ENCODE measurements at places on chromosomes 6 and 20. TPM values are rescaled to one million over a fixed set of nuclear protein-coding genes. Genes with fewer than 3 reads are reported as not detected.

The GPR6 gene
- not detected for polyA plus RNA-seq

DNA sequence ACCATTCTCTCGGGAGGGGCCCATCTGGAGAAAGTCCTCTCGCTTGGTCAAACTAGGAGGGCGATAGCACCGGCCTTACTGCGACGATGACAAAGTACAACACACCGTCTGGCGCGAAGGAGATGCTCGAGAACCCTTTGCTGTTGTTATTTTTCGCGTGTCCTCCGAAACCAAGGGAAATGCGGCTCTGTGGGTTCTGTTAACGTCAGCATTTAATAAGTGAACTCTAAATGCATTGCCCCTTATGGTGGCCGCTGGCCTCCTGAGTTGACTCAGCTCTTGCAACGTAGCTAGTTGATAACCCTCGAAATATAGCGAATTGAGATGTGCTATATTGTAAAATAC, 577 bp upstream of the SCAND1 start:
- H3K36me3 ChIP-seq, result no peaks in the 10 kb centered on the region
- H3K27me3 ChIP-seq, result no peaks in the 10 kb centered on the region
- peak overlapping the region; percentile 82 for H3K4me3 ChIP-seq
- peak; percentile 48 for DNase-seq
- H3K4me1 ChIP-seq, result peaks cover 29% of the 10 kb centered on the region

DNA sequence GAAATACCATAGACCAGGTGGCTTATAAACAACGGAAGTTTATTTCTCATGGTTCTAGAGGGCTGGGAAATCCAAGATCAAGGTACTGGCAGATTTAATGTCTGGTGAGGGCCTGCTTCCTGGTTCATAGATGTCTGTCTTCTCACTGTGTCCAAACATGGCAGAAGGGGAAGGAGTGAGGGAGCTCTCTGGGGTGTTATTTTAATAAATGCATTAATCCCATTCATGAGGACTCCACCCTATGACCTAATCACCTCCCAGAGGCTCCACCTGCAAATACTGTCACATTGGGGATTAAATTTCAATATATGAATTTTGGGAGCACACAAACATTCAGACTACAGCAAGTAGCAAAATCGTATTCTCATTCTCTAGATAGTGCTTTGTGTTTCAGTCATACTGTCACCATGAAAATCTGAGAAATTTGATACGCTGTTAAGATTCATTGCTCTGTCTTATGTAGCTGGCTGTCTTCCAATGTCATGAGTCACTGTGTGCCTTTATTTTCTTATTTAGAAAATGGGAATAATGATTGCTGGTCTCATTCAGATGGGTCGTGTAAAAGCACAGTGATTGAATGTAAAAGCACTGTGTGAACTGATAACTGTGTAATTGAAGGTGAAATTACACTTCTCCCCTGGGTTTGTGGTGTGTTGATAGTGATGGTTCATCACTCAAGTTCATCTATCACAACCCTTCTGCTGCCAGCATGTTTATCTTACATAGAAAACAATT, 8.9 kb upstream of the ERVFRD-1 start:
- H3K36me3 ChIP-seq, result no peaks in the 10 kb centered on the region
- no peak overlapping the region for H3K4me3 ChIP-seq
- H3K27me3 ChIP-seq, result no peaks in the 10 kb centered on the region

The RNF182 gene
- polyA plus RNA-seq, result not detected

DNA sequence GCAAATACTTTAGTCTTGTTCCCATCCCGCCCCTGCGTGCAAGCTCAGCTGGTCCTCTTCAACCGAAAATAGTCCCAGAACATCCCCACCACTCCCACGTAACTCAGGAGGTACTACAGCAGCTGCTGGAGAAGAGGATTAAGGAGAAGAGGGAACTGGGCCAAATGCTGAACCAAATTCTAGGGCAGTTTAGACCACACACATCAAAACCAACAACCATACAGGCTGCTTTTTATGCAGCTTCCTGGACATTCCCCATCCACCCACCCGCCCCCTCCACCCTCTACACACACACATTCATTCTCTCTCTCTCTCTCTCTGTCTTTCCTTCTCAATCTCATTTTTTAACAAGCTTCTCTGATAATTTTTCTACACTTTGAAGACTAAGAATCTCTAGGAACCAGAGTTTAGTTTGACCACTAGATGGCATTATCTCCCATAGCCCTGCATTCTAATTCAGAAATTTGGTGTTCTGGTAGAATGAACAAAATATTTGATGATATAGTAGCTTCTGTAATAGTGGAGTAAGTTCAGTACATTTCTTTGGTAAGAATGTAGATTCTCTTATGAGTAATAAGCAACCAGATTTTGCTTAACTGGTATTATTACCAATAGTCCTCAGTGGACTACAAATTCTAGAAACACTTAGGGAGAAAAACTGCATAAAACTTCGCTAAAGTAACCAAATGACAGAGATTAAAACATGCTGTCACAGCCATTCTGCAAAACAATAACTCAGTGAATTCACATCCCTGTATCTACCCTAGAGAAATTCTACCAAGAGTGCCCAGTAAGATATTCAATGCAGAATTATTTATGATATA, 52.1 kb upstream of the BEND6 start:
- H3K27ac ChIP-seq, result no peak overlapping the region
- H3K36me3 ChIP-seq, result no peaks in the 10 kb centered on the region
- DNase-seq, result peak; percentile 28
- no peak overlapping the region for H3K4me3 ChIP-seq
- no peaks in the 10 kb centered on the region for H3K4me1 ChIP-seq

DNA sequence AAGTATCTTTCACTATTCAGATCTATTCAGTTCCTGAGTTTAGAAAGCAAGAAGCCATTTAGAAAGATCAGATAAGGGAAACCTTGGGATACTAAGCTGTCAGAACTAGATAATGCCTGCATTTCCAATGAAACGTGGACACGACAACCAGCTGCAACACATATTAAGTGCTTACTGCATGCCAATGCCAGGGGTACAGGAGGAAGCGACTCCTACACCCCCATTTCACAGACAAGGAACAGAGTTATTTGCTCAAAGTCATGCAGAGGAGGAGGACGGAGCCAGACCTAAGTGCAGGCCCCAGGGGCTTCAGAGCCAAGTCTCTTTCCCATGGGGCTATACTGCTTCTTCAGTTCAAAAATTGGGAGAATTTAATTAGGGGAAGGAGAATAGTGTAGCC, 62.4 kb downstream of the PREX1 start:
- peaks cover 95% of the 10 kb centered on the region for H3K4me1 ChIP-seq
- no peaks in the 10 kb centered on the region for H3K27me3 ChIP-seq
- H3K36me3 ChIP-seq, result peaks cover 6% of the 10 kb centered on the region
- no peak overlapping the region for H3K4me3 ChIP-seq

- no peaks in the 10 kb centered on the region for H3K36me3 ChIP-seq
- no peak overlapping the region for H3K4me3 ChIP-seq
- H3K4me1 ChIP-seq, result no peaks in the 10 kb centered on the region
Observed at GRCh38 chr20:51884561-51884960, 82.2 kb upstream of the SALL4 start.

DNA sequence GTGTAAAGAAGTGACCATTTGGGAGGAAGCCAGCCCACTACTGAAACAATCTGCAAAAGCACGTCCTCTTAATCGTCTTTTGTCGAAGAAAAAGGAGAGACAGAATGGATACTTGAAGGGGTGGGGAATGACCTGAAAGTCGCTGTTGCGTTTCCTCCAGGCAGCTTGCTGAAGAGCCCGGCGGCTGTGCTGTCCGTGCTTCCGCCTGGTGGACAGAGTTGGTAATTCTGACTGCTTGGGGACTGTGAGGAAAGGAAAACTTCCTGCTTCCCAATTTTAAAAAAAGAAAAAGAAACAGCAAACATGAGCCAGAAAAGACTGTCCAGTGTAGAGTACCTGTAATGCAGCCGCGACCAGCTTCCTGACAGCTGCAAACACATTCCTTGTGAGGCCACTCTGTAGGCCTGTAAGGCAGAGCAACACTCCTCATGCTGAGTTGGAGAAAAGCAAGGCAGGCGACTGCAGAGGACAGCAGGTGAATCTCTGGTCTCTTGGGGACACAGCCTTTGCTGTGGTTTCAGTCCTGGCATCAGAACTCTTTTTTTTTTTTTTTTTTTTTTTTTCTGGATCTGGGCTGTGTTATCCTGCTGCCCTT, 251.1 kb upstream of the TBX18 start:
- no peak overlapping the region for H3K27ac ChIP-seq
- H3K36me3 ChIP-seq, result no peaks in the 10 kb centered on the region
- no peak overlapping the region for H3K4me3 ChIP-seq
- no peak for DNase-seq
- H3K4me1 ChIP-seq, result no peaks in the 10 kb centered on the region
- H3K27me3 ChIP-seq, result no peaks in the 10 kb centered on the region

- H3K4me3 ChIP-seq, result no peak overlapping the region
- no peaks in the 10 kb centered on the region for H3K27me3 ChIP-seq
- DNase-seq, result no peak
- H3K4me1 ChIP-seq, result no peaks in the 10 kb centered on the region
- no peaks in the 10 kb centered on the region for H3K36me3 ChIP-seq
Observed at GRCh38 chr6:109998159-109998785, 20.2 kb downstream of the GPR6 start.

The MYCT1 gene
- polyA plus RNA-seq, result not detected

DNA sequence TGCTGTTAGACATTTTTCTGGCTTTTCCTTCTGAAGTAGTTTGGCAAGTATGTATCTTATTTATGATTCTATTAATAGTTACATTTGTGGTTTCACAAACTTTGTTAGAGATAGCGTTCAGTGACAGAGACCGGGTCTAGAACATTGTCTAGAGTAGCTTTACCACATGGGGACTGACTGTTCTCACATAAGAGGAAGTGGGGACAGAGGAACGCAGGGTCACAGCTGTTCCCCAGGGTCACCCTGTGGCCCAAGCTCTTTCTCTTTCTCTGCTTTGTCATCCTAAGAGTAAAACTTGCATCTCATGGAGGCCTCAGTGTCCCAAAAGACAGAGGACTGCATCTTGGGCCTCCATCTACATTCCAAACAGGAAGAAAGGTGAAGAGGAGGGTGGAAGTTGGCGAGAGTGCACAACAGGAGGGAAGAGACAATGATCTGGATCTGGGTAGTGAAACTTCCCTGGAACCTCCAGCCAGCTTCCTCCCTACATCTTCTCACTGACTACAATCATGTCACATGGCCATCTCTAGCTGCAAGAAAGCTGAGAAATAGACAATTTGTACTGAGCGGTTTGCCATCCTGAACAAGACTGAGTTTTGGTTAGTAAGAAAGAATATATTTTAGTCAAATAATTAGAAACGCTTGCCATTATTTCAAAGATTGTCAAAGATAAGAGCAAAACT, 645.8 kb upstream of the ARID1B start:
- DNase-seq, result no peak
- H3K36me3 ChIP-seq, result no peaks in the 10 kb centered on the region
- no peaks in the 10 kb centered on the region for H3K27me3 ChIP-seq

The FAM209B gene
- 1.0 TPM for polyA plus RNA-seq

The BICRAL gene
- polyA plus RNA-seq, result 1.6 TPM

GRCh38 chr6:32960563-32960962, 7.7 kb upstream of the HLA-DMA start:
- H3K4me3 ChIP-seq, result no peak overlapping the region
- peaks cover 18% of the 10 kb centered on the region for H3K4me1 ChIP-seq
- no peaks in the 10 kb centered on the region for H3K27me3 ChIP-seq
- H3K27ac ChIP-seq, result no peak overlapping the region
- no peaks in the 10 kb centered on the region for H3K36me3 ChIP-seq

DNA sequence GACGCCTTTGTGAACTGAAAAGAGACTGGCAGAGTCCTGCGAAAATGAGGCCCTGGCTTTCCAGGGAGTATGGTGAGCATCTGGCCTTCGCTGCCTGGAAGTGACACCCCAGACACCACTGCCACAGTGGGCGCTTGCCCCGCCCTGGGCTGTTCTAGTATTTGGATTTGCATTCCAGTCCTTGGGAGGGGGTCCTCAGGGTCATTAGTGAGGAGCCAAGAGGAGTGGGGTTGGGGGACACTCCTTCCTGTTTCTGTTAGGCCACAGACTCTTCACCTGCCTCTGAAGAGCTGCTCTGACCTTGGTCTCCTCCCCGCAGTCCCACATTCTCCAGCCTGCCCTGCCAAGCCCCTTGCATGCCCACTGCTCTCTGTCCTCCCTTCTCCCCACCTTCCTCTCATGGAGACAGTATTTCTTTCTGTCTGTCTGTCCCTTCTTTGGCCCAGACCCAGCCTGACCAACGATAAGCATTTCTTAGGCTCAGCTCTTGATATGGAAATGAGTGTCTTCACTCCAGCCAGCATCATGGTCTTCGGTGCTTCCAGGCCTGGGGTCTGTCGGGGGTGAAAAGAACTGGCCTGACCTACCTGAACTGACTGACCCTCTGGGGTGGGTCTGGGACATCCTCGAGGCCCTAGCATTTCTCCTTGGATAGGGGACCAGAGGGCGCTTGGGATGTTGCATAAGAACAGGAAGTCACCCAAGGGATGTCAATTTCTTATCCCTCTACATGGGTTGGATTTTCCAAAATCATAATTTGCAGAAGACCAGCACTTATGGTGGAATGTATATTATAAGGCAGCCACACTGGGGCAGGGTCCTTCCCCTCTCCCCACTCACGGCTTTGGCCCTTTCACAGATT, 19.4 kb downstream of the SLC9A8 start:
- H3K36me3 ChIP-seq, result peaks cover 72% of the 10 kb centered on the region
- H3K4me1 ChIP-seq, result peaks cover 15% of the 10 kb centered on the region
- no peak overlapping the region for H3K4me3 ChIP-seq
- peak overlapping the region; percentile 46 for H3K27ac ChIP-seq
- peak; percentile 24 for DNase-seq
- H3K27me3 ChIP-seq, result no peaks in the 10 kb centered on the region

The SNRNP48 gene
- polyA plus RNA-seq, result 5.1 TPM

DNA sequence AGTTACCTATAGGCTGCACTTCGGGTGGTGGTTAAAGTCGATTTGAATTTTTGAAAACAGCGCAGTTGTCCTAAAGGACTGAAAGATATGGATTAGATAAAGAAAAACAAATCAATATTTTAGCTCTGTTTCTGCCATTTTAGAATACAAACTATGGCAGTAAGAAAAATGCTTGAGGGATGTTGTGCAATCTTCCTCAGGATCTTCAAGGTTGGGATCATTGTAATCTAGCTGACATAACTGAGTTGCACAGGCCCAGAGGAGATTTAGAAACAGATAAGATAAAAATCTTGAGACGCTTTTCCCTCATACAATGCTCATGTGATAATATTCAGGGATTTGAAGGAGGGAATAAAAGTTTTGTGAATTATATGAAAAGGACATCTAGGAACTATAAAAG, 926 bp downstream of the PEX3 start:
- H3K4me1 ChIP-seq, result peaks cover 14% of the 10 kb centered on the region
- H3K36me3 ChIP-seq, result no peaks in the 10 kb centered on the region
- H3K4me3 ChIP-seq, result peak overlapping the region; percentile 90
- H3K27ac ChIP-seq, result peak overlapping the region; percentile 85

GRCh38 chr6:137286916-137287315, 67.7 kb upstream of the IFNGR1 start:
- H3K27me3 ChIP-seq, result no peaks in the 10 kb centered on the region
- no peak overlapping the region for H3K27ac ChIP-seq
- no peak overlapping the region for H3K4me3 ChIP-seq
- H3K4me1 ChIP-seq, result peaks cover 46% of the 10 kb centered on the region

DNA sequence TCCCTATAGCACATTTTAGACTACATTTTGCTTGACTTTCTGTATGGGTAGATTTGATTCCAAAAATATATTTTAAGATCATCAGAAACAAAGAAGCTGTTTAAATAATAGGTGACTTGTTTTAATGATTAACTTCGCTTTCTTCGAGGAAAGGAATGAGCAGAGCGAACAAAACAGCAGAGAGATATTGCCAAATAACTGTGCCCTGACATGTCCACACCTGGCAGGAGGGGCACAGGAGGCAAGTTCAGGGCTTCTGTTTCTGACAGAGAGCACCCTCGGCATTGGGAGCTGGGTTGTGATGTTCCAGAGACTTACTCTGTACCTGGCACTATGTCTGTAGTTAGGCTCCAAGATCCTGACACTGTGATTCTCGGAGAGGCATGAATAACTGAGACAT, 155.7 kb upstream of the SASH1 start:
- no peaks in the 10 kb centered on the region for H3K4me1 ChIP-seq
- H3K27me3 ChIP-seq, result peaks cover 4% of the 10 kb centered on the region
- DNase-seq, result no peak
- no peaks in the 10 kb centered on the region for H3K36me3 ChIP-seq

The TSBP1 gene
- polyA plus RNA-seq, result not detected
